Esophagus squamous epithelium (tissue), 5 donors: ENCODE measurements at places on chromosomes 3 and 15. TPM values are rescaled to one million over a fixed set of nuclear protein-coding genes. Genes with fewer than 3 reads are reported as not detected.

DUOX2 gene
- 19.3 TPM for total RNA-seq

RYR3 gene
- total RNA-seq, result 0.15 TPM

GRCh38 chr3:45381168-45381852 is 7.1 kb upstream of the LARS2 start:
- DNase-seq, result no peak

GRCh38 chr3:64149886-64150285 is 75.4 kb downstream of the PRICKLE2 start:
- no peak for DNase-seq

- no peak for DNase-seq
These were observed 38.2 kb downstream of the ABI3BP start for GRCh38 chr3:100954990-100955389.

DNA sequence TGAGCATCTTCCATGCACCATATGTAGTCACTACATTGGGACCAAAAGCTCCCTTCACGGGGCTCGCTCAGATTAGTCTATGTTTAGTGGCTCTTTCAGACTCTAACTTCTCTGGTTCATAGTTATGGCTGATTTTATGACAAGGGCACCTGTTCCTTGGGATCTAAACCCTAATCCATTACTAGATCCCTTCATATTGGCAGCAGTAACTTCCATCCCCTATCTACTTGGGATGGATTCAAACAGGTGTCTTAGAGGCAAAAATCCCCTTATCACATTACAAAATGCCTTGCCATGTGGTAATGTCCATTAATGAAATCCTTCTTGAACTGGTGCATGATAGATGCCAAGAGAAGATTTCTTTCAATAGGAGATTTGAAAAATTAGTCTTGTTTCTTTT is 96.7 kb upstream of the TP63 start:
- DNase-seq, result no peak
